ENCODE measurements at places on chromosomes 4 and X.

GRCh38 chr4:15765391-15765790, 12.7 kb upstream of the CD38 start:
- DNase-seq = peak; percentile 23

DNA sequence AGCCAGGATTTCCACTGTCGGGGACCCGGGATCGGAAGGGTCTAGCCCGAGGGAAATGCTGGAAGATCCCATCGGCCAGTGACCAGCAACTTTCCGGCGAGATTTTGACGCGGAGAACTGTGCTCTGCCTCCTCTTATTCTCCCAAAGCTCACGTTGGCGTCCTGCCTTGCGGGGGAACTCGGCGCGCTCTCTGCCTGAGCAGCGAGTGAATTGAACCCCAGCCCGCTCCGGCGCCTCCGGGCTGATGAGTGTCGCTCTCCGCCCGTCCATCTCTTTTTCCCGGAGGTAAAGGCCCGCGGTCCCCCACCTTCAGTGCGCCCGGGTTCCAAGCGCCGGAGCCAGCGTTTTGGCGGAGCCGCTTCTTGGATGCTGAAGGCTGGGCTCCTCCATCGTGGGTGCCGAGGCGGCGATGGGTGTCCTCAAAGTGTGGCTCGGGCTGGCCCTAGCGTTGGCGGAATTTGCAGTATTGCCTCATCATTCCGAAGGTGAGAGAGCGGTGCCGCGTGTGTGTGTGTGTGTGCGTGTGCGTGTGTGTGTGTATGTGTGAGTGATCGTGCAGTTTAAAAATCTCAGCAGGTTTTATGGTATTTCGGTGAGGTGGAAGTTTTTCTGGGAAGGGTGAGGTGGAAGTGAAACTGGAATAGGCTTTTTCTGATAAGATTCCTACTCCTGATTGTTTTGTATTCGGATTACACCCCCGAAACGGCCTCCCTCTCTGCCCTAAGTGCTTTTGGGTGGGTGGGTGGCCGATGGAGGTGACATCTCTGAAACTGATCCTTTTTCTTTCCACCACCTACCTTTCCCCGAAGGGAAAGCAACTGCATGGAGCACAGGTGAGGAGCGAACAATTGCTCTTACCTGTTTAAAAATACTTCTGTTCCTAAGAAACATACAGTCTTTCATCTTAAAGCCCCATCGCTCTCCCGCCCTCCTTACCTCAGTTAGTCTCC, 752 bp downstream of the FRAS1 start:
- DNase-seq = no peak

DNA sequence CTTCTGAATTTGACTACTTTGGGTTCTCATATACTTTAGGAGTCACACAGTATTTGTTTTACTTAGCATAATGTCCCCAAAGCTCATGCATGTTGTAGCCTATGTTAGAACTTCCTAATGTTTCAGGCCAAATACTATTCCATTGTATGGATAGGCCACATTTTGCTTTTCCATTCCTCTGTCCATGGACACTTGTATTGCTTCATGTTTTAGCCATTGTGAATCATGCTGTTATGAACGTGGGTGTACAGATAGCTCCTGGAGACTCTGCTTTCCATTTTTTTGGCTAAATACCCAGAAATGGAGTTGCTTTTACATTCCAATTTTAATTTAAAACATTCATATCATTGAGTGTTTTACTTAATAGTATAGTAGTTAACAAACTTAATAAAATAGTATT, 54.5 kb downstream of the HTT start:
- no peak for DNase-seq

DNA sequence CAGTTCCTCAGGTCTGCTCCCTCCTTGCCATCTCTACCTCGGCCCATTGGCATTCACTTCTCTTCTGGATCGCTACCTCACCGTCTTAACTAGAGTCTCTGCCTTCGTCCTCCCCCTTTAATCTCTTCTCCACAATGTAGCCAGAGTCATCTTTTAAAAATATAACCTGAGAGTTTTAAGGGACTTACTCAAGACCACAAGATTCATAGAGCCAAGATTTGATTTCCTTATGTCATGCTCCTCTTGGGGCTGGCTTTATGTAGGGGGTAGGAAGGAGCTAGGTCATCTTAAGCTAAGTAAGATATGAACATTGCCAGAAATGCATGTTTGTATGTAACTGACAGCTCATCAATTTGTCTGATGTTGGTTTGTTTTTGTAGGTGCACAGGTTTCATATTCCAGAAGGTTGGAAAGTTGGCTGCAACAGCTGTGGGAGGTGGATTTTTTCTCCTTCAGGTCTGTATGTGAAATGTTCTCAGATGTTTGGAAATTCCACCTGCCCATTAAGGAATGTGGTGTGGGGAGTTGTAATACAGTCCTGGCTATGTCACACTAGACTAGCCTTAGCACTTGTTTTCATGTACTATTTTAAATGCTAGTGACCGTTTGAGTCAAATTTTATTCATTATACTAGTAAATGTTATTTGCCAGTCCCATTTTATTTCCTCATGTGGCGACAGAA, 19.6 kb downstream of the FUNDC2 start:
- DNase-seq = no peak

DNA sequence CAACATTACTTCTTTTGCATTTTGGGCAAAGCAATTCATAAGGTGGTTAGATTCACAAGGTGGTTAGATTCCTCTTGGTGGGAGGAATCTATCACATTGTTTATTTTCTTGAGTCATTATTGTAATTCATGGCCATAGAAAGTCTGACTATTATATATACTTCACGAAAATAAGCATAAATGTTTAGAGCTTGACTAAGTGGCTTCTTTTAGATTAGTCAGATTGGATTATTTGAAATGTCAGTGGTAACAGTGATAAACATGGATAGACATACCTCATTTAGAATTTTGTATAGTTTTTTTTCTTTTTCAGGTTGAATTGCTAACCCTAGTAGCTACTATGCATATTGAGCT, 24.9 kb upstream of the DYNLT3 start:
- no peak for DNase-seq

- no peak for DNase-seq
These were observed 49.6 kb downstream of the STARD8 start for GRCh38 chrX:68697036-68697435.

GRCh38 chrX:77924320-77924859, 13.9 kb downstream of the ATP7A start:
- DNase-seq = no peak

GRCh38 chr4:181162676-181163075, 1080.5 kb upstream of the TENM3 start:
- no peak for DNase-seq

GRCh38 chr4:115883847-115884246, 770.4 kb upstream of the NDST4 start:
- DNase-seq = no peak
